ENCODE measurements at places on chromosomes 16 and 17.

DNA sequence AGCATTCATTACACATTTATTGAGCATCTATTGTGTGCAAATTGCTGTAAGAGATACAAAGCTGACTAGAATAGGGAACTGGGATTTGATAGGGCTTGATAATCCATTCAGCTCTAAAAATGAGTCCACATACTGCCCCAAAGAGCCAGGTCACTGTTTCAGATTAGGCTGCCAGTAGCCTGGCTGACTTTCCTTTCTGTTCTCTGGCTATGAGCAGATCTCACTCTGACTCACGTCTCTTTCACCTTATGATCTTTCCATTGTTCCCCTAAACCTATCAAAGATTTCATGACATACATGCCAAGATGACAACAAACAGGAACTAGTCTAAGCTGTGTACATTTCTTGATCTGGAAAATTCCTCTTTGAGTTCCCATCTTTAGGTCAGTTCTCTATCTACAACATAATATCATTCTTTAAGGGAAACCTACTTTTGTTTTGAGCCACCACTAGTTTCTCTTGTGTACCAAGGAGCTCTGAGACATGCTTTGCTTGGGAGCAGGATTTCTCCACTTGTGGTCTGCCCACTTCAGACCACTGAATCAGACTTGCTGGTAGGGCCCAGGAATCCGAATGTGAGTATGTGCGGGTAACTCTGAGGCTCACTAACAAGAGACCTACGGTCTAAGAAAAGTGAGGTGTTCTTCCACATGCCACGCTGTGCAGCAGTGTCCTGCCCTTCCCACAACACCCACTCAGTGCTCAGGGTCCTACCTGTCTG is 40.9 kb upstream of the ICAM2 start:
- DNase-seq = no peak

GRCh38 chr16:14486520-14487303 is 143.3 kb downstream of the PARN start:
- DNase-seq = peak; percentile 57

DNA sequence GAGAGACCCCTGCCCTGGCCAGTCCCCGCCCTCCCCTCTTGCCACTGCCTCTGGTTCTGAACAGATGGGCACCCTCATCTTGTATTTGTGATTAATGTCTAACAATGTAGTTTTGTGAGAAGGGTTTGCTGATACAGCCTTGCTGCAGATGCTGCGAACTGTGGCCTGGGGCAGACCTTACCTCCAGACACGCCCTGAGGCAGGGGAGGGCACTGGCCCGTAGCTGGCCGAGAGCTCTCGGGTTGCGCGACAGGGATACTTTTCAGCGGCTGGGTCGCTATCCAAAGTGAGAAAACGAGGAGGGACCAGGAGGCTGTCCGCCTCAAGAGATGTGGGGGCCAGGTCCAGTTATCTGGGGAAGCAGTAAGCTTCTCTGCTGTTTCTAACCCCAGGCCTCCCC is 21.9 kb downstream of the STH start:
- DNase-seq = no peak

- no peak for DNase-seq
Observed at GRCh38 chr16:67301080-67301782, 21.9 kb downstream of the PLEKHG4 start.

GRCh38 chr17:13917634-13918033 is 151.7 kb upstream of the COX10 start:
- no peak for DNase-seq

DNA sequence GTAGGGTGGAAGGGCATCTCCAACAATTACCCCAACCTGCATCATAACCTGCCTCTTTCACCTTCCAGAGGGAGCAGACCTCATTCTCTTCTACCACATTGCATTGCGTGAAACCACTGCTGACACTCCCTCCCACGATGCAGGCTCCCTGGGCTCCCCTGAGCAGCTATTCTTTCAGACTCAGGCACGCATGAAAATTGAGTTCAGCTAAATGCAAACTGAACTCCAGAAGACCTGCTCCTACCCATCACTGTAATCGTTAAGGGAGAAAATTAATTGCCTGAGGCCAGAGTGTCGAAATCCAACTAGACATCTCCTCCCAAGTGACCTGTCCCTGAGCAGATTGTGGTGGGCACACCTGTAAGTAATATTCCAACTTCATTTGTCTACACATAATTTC is 186.0 kb downstream of the GRIN2A start:
- DNase-seq = no peak

DNA sequence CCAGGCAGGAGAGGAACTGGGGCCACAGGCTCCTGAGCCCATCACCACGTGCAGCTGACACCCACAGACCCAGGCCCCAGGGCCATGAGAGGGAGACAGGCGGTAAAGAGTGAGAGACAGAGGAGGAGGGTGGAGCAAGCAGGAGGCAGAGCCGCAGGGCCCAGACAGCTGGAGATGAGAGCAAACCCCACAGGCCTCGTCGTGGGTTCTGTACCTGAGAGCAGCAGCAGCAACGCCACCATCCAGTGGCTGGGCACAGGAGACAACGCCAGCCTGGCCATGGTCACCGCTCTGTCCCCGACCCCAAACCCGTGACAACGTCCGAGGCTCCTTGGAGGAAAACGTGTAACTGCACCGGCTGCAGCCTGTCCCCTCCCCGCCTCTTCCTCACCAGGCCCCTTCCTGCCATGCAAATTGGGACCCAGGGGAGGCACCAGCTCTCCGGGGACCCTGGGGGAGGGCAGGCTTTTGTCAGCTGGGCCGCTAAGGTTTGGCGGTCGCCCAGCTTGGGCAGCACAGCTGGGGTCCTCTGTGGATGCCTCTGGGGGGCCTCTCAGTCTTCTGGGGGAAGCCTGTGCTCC is at the start of gene CD79B:
CD79B (minus strand) TSS at position 351 of the 581 bp plus-strand sequence; CDS start at position 281, 70 bp downstream.
- no peak for DNase-seq

DNA sequence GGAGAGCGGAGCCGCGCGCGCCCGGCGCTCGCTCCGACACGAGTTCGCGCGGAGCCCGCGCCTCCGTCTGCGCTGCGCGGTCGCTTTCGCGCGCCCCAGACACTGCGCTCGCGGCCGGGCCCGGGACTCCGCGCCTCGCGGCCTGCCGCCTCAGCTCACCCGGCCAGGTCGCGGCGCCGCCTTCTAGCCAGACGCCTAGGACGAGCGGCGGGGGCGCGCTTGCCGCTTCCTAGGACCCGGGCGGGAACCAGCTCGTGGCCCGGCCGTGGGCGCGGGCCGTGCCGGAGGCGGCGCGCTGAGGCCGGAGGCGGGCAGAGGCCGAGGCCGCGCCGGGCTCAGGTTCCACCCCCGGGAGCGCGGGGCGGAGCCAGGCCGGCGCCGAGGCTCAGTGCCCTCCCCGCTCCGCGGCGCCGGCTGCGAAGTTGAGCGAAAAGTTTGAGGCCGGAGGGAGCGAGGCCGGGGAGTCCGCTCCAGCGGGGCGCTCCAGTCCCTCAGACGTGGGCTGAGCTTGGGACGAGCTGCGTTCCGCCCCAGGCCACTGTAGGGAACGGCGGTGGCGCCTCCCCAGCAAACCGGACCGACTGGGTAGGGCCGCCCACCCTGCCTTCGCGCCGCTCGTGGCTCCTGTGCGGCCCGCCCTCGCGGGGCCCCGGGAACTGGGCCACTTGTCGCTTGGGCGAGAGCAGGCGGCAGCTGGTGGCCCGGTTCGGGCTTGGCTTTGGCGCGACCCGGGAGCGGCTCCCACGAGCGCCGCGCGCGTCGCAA is at the start of gene SPHK1:
SPHK1 (plus strand) TSS at position 388 of the 765 bp plus-strand sequence. CDS start 1,036 bp downstream, outside the sequence.
- DNase-seq = no peak

- DNase-seq = no peak
Observed at GRCh38 chr16:70152578-70153302, 20.8 kb upstream of the CLEC18C start.

- DNase-seq = no peak
Observed at GRCh38 chr17:16491703-16492612, at the start of gene LRRC75A. Gene LRRC75A, minus strand, starts transcription at chr17:16492193. Its CDS starts 203 bp downstream, at chr17:16491990.

DNA sequence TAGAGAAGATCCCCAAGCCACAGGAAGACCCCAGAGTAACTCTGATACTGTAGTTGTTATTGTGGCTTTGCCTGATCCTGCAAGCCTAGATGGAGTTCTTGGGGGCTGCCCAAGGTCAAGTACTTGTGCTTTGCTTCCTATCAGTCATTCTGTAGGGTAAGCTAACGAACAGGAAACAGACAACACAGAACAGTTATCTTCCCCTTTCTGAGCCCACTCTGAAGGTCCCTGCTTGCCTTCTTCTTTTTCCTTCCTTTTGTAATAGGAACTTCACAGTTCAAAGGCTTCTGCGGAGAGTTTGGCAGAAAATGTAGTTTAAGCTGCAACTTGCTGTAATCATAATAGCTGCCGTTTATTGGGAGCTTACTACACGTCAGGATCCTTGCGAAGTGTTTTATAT is 494.1 kb upstream of the ERCC4 start:
- DNase-seq = no peak

- DNase-seq = no peak
Observed at GRCh38 chr16:17947637-17948036, 388.9 kb downstream of the NPIPA8 start.

DNA sequence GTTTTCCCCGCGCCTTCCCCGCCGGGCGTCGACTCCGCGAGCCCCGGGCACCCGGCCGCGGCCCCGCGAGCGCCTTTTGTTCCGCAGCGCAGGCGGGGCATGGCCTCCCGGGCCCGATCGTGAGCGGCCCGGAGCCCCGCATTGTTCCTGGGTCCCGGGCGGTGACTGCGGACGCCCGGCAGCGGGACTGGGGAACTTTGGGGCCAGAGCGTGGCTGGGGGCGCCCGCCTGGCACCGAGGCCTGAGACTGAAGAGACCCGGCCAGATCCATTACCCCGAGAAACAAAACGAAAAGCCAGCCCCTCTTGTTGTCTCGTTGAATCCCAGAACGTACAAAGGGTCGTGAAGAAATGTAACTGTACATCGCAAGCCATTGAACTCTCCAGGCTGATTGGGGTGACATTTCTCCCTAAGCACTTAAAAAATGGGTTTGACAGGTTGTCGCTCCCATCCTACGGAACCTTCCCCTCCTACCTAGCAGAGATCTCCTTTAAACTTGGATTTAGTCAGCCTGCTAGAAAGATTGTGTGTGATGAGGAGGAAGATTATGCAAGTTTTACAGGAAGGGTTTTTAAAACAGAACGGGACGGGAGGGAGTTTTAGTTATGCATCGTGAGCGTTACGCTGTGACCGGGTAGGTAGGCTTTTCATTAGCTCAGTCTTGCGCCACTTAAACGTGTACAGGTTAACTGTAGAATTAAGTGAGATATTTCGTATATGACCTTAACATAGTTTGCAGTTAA is 825 bp downstream of the METTL9 start:
- DNase-seq = no peak

DNA sequence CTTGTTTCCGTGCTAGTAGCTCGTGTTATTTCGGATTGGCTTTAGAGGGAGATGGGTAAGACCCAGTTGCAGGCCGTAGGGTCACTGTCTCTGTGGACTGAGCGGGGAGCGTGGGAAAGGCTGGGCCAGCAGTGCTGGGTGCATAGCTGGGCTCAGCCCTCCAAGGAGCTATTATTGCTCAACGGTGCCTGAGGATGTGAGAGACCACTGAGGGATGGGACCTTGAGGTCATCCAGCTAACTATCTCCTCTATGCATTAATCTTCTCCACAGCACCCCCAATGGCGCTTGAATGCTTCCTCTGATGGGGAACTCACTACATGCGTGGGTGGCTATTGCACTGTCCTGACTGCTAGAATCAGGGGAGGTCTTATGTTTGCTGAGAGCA is 126.1 kb upstream of the FOXF1 start:
- DNase-seq = no peak

GRCh38 chr17:50263331-50264262 is 10.7 kb upstream of the TMEM92 start:
- DNase-seq = no peak

DNA sequence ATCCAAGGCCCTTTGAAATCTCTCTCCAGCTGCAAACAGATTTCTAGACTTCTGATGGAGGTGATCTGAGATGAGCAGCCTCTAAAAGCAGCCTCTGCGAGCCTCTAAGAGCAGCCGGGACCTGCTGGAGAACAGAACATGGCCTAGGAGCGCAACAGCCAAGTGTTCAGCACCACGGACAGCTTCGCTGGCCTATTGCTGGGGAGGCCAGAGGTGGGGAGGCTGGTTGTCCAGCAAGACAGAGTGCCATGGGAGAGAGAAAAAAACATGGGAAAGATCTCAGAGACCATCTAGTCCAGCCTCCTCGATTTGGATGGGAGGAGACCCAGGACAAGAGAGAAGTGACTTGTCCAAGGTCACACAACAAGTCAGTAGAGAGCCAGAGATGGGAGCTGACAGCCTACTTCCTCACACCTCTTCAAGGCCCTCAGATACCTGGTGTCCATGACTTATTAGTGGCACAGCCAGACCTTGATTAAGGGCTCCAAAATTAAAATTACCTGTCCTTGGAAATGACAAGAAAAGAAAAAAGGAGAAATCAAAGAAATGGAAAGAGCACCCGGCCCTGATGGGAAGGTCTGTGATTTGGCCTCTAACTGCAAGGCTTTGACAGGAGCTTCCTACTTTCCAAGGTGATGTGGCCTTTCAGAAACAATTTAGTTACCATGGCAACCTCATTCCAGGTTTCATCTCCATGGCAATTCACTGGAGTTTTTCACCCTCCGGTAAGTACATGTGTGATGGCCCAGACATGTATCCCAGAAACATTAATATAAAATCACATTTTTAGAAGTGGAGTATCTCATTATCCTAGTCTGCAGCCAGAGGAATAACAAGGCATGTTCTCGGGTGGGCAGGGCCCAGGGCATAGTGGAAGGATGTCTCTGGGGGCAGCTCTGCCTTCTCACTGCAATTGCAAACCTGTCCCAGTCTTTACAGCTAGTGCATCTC is 14.5 kb downstream of the RPRML start:
- DNase-seq = no peak

DNA sequence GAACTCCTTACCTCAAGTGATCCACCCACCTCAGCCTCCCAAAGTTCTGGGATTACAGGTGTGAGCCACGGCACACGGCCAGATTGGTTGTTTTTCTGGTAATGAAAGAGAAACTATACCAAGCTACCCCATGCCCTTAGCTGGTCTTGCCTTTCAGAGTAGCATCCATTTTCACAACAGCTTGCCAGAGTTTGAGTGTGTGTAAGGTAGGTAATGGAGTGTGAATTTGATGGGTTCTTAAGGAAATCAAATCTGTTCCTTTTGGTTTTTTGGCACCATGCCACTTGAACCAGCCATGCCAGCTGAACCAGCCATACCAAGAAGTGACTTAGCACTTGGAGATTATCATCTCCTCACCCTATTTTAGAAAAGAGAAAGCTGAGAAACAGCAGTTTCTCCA is 5.1 kb downstream of the CALCOCO2 start:
- no peak for DNase-seq

GRCh38 chr16:48287239-48287638 is 39.9 kb upstream of the ABCC11 start:
- DNase-seq = no peak

GRCh38 chr17:75610103-75610984 is 22.7 kb downstream of the MYO15B start:
- DNase-seq = no peak

Measured in brain pericyte (primary cell).